ENCODE measurements at places on chromosomes 6 and 20.

DNA sequence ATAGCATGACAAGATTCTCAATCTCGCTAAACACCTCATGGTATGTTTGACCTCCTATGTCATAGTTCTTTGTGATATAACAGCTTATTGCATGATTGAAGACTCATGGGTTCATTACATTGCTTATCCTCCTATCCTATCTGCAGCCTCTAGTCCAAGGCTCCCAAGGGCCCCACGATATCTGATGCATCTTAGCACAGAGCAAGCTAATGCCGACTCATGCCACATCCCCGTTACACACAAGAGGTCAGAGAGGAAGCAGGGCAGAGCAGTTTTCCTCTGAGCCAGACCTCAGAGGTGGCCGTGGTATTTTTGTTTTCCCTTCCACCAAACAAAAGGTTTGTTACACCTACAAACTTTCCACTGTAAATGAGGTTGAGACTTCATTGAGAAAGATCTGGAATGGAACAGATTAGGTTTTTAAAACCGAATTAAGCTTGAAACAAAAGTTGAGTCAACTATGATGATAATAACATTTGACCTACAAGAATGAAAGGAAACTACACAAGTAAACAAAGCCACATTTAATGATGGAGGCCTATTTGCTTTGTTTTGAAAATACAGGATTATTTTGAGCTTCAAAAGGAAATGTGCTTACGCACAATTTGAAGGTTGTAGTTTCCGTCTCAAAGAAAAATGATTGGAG is 133.9 kb upstream of the MYLIP start:
- DNase-seq: peak; percentile 8

DNA sequence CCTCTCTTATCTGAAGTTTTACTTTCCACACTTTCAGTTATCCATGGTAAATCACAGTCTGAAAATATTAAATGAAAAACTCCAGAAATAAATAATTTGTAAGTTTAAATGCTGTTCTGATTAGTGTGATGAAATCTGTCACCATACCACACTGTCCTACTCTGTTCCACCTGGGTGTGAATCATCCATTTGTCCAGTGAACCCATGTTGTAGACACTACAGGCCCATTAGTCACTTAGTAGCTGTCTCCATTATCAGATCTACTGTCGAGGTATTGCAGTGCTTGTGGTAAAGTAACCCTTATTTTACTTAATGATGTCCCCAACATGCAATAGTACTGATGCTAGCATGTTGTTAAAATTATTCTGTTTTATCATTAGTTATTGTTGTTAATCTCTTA is 29.2 kb upstream of the MMS22L start:
- no peak for DNase-seq

GRCh38 chr20:35299780-35300179 is 7.6 kb upstream of the FAM83C start:
- DNase-seq: no peak

GRCh38 chr20:46752728-46753127 is 43.3 kb downstream of the SLC2A10 start:
- peak; percentile 59 for DNase-seq

DNA sequence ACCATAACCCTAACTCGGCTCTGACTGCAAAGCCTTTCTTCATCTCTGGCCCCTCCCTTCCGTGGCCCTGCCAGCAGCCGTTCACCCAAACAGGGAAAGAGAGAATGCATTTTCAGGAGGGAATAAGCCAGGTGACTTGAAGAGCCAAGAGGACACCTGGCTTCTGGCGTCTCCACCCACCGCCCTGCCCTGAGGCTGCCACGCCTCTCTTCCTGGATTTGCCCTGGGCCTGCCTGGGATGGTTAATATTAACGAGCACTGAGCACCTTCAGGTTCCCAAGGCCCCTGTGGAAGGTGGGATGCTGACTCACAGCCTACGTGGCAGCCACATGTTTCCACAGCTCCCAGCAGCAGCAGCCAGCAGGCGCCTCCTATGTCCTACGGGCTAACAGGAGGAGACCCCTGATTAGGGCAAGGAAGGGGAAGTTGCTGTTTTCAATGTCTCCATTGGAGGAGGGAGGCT is 138.0 kb upstream of the RREB1 start:
- peak; percentile 85 for DNase-seq

DNA sequence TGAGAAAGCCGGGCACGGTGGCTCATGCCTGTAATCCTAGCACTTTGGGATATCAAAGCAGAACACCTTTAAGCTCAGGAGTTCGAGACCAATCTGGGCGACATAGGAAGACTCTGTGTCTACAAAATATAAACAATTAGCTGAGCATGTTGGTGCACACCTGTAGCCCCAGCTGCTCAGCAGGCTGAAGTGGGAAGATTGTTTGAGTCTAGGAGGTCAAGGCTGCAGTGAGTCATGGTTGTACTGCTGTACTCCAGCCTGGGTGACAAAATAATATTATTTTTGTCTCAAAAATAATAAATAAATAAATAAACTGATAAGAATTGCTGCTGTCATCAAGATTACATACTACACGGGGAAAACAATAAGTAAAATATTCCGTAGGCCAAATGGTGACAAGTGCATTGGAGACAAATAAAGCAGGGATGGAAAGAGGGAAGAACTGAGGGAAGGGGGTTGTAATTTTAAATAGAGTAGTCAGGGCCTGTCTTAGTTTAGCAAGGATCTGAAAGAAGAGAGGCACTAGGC is 14.0 kb upstream of the TOP1 start:
- DNase-seq: no peak

DNA sequence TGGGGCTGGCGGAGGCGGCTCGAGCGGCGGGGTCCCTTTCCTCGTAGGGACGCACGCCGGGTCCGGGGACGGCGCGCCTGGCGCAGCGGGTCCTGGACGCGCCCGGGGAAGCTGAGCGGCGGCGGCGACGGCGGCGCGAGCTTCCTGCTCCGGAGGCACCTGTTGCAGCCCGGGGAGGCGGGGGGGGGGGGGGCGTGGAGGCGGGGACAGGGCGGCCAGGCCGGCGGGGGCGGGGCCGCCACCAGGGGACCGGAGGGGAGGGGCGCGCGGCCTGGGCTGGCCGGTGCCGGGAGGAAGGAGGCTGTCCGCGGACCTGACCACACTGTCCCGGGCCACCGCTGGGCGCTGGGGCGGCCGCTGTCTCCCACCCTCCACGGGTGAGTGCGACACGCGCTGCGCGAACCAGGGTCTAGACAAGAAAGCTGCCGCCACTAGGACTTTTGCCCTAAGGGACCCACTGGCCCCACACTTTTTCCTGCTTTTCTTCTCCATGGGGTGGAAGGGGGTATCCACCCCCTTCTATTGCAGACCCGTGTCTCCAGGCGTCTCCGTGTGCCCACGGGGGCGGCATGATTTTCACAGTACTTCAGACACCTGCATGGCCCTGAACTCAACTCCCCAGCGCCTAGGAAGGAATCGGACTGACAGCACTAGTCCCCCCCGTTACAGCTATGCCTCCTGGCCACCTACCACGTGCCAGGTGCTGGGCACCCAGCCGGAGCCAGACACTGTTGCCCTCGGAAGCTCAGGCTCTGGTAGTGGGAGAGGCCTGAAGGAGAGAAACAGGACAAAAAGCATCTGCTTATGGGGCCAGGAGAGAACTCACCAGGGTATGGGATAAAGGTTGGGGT is at the start of gene NFATC2:
NFATC2 (minus strand) TSS at position 149 of the 851 bp plus-strand sequence. CDS start 220 bp downstream, outside the sequence.
- DNase-seq: no peak

DNA sequence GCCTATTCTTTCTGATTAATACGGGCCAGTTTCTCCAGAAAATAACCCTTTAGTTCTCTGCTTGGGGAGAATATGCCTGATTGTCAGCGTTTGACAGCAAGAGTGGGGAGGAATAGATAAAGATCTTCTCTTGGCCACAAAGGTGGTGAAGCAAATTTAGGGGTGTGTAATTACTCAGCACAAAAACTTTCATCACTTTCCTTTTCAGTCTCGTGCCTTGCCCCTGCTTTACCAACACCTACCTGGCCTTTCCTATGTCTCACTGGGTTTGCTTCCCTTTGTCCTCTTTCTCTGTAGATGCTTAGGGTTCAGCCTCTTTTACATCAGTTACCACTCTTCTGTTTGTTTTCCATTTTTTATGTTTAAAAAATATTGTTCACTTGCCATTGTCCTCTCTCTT is 99.2 kb downstream of the MCHR2 start:
- no peak for DNase-seq

GRCh38 chr20:62887152-62887859 is 25.7 kb upstream of the TCFL5 start:
- no peak for DNase-seq

GRCh38 chr6:69790629-69791028 is 6.2 kb downstream of the LMBRD1 start:
- DNase-seq: no peak

DNA sequence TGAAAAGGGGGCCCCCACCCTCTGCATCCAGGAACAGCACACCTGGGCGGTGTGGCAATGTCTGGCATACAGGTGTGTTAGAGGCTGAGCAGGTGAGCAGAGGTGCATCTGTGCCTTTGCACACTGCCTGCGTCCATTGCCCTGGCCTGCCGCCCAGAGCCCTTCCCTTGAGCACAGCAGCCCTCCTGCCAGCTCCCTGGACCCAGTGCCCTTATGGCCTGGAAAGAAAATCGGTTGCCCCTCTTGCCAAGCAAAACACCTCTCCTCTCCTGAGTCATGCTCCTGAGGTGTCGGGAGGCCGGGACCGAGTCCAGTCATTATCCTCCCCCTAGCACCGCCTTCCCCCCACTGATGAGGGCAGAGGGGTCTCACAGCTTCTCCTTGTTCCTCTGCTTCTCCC is 259.9 kb downstream of the SMOC2 start:
- DNase-seq: no peak

DNA sequence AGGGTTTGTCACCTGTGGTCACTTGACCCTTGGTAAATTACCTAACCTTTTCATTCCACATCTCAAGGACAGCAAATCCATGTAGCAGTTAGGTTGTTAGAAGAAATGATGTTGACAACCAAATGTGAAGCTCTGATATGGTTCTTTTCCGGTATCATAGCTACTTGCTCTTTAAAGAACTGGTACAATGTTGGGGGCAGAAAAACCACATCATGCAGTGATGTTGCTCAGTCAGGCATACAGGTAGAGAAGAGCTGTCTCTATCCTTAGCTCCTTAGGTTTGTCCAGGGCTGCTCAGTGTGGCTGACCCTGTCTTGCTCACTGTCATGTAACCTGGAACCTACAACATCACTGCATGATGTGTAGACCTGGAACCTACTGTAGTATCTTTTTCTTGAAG is 135.5 kb downstream of the LRRC1 start:
- DNase-seq: no peak

DNA sequence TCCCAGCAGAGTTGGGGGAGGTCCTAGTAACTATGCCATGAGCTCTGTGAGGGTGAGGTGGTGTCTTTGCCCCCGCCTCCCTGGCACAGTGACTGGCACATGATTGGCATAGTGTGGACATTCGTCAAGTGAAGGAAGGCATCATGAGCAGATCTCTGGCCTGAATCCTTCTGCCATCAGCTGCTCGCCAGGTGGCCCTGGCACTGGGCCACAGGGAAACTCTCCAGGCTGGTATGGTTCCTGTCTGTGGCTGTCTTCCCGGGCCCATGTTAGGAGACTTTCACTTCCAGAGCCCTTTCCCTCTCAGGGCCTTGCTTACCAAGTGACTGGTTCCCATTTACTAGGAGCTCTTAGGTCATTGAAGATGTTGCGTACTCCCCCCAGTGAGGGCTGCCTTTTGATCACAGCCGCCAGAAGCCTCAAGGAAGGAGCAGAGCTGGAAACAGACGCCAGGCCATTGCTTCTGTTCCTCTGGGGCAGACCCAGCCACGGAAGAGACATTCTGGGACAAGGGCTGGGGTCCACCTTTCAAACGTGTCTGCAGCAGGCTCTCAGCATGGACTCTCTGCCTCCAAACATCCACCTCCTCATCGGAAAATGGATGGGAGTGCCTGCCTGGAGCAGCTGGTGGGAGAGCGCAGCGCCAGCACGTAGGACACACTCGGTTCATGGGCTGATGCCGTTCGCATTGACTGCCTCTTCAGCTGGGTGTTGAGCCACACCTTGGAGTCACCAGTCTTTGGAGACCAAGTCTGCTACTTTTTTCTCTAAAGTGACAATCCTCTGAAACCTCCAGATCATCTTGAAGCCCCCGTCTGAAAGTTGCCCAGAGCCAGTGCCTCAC is 67.2 kb downstream of the PTPN1 start:
- DNase-seq: no peak

GRCh38 chr6:152343735-152344360 is 293.3 kb downstream of the SYNE1 start:
- DNase-seq: no peak

- DNase-seq: peak; percentile 24
Measured at GRCh38 chr20:40080041-40080652, 608.9 kb downstream of the MAFB start.

DNA sequence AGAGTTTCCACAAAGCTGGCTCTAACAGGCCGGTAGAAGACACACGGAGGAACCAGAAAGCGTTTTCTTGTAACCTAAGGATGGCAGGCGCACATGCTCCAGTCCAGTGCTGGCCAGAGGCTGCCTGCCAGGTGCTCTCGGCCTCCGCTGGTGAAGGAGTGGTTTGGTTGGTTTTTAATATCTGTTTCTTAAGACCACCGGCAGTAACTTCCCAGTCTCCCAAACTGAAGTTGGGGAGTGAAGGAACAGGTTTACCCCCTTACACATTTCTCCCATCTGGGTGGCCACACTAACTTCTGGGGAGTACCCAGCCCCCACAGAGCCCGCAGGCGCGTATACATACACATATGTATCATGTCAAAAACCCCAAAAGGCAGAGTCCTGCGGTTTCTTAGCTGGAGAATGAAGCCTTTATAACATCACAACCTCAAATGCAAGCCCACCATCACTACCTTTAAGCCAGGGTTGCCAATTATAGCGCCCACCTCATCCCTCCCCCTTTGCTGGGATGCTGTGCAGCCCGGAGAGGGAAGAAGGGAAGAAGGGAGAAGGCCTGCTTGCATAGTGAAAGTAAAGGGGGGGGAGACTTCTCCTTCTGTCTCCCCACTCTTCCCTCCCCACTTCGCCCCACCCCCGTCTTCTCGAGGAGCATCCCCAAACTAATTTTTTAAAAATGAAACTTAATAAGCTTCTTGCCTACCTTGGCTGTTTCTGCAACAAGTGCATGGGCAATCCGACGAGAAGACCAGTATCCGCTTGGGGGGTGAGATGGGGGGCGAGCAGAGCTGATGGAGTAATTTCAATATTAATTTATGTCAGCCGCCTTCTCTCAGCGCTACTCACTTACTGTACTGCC is 1.0 kb downstream of the TRERF1 start:
- no peak for DNase-seq

DNA sequence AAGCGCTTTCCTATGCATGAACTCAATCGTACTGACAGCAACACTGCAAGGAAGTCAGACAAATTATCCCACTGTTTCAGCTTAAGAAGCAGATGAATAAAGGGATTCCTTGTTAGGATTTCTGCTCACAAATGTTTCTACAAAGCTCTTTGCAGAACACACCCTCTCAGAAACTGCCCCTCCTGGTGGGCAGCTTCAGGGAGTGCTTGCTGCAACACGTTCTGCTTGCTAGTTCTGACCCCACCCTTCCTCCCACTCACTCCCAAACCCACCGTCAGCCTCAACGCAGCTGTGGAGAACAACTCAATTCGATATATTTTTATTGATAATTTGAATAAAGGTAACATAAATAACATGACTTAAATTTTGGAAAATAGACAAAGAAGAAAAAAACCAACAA is 250.8 kb upstream of the PRDM1 start:
- peak; percentile 67 for DNase-seq

- DNase-seq: no peak
Measured at GRCh38 chr6:166419717-166420116, 37.0 kb upstream of the MPC1 start.

GRCh38 chr6:133390168-133390567 is 149.0 kb downstream of the EYA4 start:
- no peak for DNase-seq

- peak; percentile 100 for DNase-seq
Measured at GRCh38 chr6:30616811-30617564, at the start of gene PPP1R10. TSS of gene PPP1R10 (minus strand) at chr6:30617243. CDS start at chr6:30609944, 7,299 bp downstream.
